HFFc6 (cell line): ENCODE measurements at places on chromosomes 13 and 19. TPM values are rescaled to one million over a fixed set of nuclear protein-coding genes. Genes with fewer than 3 reads are reported as not detected.

DNA sequence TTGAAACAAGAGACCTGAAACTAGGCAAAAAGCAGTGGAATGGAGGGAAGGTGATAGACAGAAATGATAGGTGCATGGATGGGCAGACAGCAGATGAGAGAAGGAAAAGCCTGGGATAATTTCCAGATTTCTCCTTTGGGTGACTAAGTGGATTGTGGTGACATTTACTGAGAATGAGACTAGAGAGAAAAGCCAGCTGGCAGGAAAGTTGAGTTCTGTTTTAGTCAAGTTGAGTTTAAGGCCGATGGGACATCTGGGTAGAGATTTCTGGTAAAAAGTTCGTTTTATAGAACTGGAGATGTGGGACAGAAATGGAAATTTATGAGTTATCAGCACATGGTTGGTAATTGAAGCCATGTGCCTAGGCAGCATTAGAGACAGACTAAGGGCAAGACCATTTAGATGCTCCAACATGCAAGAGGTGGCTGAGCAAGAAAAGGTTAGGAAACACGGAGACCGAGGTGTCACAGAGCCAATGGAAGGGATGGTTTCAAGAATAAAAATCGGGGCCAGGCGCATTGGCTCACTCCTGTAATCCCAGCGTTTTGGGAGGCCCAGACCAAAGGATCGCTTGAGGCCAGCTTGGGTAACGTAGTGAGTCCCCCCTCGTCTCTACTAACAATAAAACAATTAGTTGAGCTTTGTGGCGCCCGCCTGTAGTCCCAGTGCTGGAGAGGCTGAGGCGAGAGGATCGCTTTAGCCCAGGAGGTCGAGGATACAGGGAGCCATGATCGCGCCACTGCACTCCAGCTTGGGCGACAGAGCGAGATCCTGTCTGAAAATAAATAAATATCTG is 9.6 kb upstream of the DGKH start:
- H3K27ac ChIP-seq: peak overlapping the region; percentile 89
- H3K36me3 ChIP-seq: peaks cover 22% of the 10 kb centered on the region
- H3K4me3 ChIP-seq: peak overlapping the region; percentile 94

DNA sequence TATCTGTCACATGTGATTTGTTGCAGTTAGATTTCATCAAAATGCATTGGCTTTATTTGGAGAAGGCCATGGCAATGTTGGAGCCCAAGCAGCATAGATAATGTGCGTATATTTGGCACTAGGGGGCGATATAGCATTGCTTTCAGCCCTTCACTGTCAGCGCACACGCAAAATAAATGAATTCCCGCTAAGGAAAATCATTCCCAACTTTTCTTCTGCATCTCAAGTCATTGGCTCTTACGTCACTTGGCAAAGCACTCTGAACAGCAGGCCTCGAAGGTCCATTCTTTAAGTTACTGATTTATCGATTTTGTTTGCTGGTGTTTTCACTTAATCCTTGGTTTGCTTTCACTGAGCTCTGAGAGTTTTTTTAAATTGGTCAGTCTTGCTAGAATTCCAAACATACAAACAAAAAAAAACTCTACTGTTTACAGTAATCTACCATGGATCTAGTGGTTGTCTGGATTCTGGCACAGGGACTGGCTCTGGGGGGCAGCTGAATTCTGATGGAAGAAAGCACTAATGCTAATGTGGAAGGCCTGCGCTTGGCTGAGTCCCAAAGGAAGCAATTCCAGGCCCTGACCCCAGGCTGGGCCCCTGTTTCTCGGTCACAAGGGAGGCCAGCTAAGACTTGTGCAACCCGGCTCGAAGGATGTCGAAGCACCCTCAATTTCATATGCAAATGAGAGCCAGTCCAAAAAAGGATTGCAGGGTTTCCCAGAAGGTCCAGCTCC is 97.7 kb upstream of the IPO5 start:
- peak overlapping the region; percentile 10 for H3K27ac ChIP-seq
- no peak overlapping the region; the same call in 1 of the 2 replicates for H3K4me3 ChIP-seq
- peaks cover 47% of the 10 kb centered on the region for H3K4me1 ChIP-seq
- H3K36me3 ChIP-seq: peaks cover 5% of the 10 kb centered on the region

DNA sequence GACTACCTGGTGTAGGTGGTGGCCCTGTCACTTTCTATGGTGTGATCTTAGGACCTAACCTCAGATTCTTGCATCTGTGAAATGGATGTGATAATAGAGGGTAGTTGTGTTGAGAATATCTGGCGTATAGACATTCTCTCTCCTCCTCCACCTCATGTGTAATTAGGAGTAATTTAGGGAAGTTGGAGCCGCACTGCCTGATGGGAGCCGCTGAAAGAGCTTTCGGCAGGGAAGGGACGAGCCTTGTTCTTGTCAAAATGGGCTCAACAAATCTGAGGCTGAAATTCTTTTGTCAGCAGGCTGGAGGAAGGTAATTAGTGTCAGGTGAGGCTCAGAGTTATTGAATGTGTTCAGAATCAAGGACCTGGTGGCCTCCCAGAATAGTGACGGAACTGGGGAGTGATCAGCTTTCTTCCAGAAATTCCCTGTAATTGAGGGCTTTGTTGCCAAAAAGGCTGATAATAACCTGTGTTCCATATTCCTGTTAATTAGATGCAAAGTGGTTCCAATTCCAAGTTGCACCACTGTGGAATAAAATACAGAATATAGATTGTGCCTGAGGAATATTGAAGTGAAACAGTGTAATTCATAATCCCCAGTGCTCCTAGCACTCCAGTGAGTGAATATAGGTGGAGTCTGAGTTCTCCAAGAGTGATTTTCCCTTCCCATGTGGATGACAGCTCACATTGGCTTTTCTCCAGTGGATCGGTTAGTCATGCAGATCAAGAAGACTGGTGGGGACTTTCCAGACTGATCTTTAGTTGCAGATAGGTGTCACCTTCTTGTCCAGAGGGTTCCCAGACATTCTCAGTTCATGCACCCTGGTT is 47.5 kb downstream of the SPATA13 start:
- peaks cover 36% of the 10 kb centered on the region for H3K4me1 ChIP-seq
- peak; percentile 80 for DNase-seq
- no peaks in the 10 kb centered on the region; the same call in 1 of the 2 replicates for H3K36me3 ChIP-seq
- no peak overlapping the region for H3K4me3 ChIP-seq
- no peaks in the 10 kb centered on the region for H3K27me3 ChIP-seq

DNA sequence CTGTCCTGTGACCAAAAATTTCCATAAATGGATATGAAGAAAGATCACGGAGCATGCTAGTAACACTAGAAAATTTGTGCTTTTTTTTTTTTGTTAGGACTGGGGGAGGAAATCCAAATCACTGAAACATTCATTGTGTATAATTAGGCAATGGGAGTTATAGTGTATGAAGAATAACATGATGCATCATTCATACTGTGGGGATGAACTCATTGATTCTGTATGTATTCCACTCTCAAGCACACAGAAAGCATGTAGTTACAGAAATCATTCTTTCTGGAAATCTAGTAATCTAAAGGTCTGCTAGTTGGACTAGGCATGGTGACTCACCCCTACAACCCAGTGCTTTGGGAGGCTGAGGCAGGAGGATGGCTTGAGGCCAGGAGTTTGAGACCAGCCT is 749.7 kb downstream of the DIAPH3 start:
- no peaks in the 10 kb centered on the region for H3K36me3 ChIP-seq
- no peak overlapping the region for H3K4me3 ChIP-seq
- H3K27ac ChIP-seq: peak overlapping the region; percentile 2; the same call in 1 of the 2 replicates
- peaks cover 46% of the 10 kb centered on the region for H3K4me1 ChIP-seq

DNA sequence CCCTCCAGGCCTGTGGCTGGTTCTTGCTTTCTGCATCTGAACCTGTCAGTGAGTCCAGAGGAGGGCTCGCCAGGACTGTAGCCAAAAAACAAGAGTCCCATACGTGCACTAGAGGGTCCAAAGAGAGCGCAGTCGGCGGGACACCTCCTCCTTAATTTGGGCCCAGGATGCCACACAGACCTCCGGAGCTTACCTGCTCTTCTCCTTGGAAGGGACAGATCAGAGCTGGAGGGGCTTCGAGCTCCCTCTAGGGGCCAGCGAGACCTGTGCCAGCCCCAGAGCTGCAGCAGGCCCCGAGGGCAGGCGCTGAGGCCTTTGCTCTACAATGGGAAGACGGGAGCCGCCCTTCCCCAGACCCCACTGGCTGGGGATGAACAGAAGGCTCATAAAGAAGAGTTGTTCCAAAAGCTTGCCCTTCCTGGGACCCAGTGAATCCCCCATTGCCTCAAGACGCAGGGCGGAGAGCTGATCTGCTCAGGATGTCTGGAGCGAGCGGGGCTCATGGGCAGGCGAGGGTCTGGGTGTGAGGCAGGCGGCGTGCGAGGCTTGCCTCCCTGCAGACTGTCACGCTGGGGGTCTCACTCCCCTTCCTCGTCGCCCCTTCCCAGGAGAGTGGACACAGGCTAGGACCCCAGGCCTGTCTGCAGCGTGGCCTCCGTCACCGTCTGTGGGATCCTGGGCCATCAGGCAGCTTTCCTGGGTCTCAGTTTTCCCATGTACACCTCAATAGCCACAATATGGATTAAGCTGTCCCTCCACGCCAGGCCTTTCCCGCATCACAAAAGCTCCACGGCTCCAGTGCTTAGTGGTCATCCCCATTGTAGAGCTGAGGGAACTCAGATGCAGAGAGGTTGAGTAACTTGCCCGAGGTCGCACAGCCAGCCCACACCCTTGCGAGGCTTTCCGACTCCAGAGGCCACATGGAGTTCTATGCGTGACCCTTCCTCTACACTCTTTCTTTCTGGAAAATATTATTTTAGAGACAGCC is 46.9 kb upstream of the VSTM2B start:
- peaks cover 4% of the 10 kb centered on the region; the same call in 1 of the 2 replicates for H3K27me3 ChIP-seq
- no peak overlapping the region for H3K4me3 ChIP-seq
- no peaks in the 10 kb centered on the region; the same call in 1 of the 2 replicates for H3K36me3 ChIP-seq
- H3K4me1 ChIP-seq: no peaks in the 10 kb centered on the region

GRCh38 chr19:771332-771785 is 20.4 kb downstream of the MISP start:
- H3K27me3 ChIP-seq: no peaks in the 10 kb centered on the region
- DNase-seq: peak; percentile 56
- H3K4me3 ChIP-seq: no peak overlapping the region
- H3K36me3 ChIP-seq: no peaks in the 10 kb centered on the region
- H3K27ac ChIP-seq: no peak overlapping the region

DNA sequence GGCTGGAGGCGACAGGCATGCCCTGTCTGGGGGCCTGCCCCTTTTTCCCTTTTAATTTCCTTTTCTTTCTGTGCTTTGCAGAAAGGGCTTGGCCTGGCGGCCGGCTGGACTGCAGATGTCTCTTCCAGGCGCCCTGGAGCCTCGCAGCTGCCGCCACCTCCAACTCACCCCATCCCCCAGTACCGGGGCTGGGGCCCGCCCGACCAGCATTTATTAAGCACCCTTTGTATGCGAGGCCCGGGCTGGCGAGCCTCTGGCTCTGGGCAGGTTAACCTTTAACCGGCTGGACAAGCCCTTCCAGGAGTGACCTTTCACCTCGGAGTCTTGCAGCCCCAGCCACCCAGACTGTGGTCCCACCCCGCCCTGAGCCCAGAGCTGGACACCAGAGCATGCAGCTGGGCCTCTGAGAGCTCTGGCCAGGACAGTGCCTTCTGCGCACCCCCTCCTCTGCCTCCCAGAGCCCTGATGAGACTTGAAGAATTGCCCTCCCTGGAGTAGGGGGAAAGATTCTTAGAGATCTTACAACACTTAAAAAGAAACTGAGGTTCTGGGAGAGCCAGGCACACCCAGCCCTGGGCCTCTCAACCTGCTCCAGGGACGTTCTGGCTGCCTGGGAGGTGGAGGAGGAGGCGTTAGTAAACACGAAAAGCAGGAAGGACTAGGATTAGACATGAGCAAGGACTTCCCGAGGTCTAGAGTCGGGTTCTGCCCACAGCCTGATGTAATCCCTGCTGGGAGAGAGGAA is 1.1 kb upstream of the NR2F6 start:
- H3K27me3 ChIP-seq: peaks cover 3% of the 10 kb centered on the region; the same call in 1 of the 2 replicates
- no peak for DNase-seq
- H3K36me3 ChIP-seq: 0 out of 2 replicates have a peak, but pooled peaks cover 9% of the 10 kb centered on the region
- peak overlapping the region; percentile 83 for H3K27ac ChIP-seq
- peak overlapping the region; percentile 82 for H3K4me3 ChIP-seq
- peaks cover 40% of the 10 kb centered on the region for H3K4me1 ChIP-seq

DNA sequence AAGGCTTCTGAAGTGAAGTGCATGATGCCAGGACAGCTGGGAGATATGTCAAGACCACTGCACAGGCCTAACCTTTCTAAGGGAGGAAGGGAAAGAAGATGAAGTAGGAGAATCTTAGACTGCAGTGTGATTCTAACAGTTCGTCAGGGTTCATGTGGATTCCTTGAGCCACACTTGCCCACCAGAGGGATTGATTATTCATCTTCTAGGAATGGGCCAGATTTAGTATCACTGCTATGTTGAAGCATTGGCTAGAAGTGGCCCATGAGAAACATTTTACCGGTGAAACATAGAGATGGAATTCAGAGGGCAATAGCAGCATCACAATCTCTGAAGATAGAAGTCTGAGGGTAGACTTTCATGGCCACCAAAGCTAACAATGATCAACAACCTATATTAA is 550.8 kb upstream of the SLITRK1 start:
- H3K27me3 ChIP-seq: no peaks in the 10 kb centered on the region
- H3K4me3 ChIP-seq: no peak overlapping the region
- DNase-seq: peak; percentile 91
- H3K36me3 ChIP-seq: peaks cover 17% of the 10 kb centered on the region
- H3K4me1 ChIP-seq: peaks cover 83% of the 10 kb centered on the region
- H3K27ac ChIP-seq: peak overlapping the region; percentile 79

- no peaks in the 10 kb centered on the region for H3K4me1 ChIP-seq
- no peak overlapping the region for H3K4me3 ChIP-seq
- H3K27me3 ChIP-seq: peaks cover 10% of the 10 kb centered on the region
- H3K27ac ChIP-seq: no peak overlapping the region
- no peaks in the 10 kb centered on the region for H3K36me3 ChIP-seq
- no peak for DNase-seq
Measured at GRCh38 chr19:44789943-44790483, 12.3 kb downstream of the CBLC start.

Gene MEGF8
- 18.8 to 23.0 TPM (median 19.0 TPM) in 3 replicates for total RNA-seq

Gene NAPSA
- total RNA-seq: 0.31 TPM in 1 of 3 replicates, not detected in the others

Gene SIGLECL1
- not detected in 3 replicates for total RNA-seq

Gene CLDN10
- not detected in 3 replicates for total RNA-seq
